ENCODE measurements at places on chromosomes 12 and 14.

GRCh38 chr14:84819528-84819927 is 710.4 kb upstream of the FLRT2 start:
- DNase-seq: no peak

- peak; percentile 29 for DNase-seq
Measured at GRCh38 chr12:31406345-31406744, 80.4 kb upstream of the SINHCAF start.

- DNase-seq: no peak
Measured at GRCh38 chr14:60509438-60510253, 700 bp downstream of the SIX6 start.

- DNase-seq: no peak
Measured at GRCh38 chr14:76516884-76517283, 140.9 kb downstream of the ESRRB start.

DNA sequence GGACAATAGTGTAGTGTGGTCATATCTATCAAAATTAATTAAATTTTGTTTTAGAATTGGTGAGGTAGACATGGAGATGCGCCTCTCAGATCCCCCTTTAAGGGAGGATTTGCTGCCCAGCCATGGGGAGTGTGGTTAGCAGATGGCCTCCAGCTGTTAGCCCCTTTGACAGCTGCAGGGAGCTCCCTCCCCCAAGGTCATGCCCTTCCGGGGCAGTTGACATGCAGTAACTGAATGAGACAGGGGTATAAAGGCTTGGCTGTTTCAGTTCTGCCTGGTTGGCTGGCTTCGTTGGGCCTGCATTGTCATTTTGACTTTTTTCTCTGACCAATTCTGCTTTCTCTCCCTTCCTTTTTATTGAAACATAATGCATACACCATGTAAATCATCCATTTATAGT is 291.5 kb upstream of the SRRM4 start:
- DNase-seq: no peak

DNA sequence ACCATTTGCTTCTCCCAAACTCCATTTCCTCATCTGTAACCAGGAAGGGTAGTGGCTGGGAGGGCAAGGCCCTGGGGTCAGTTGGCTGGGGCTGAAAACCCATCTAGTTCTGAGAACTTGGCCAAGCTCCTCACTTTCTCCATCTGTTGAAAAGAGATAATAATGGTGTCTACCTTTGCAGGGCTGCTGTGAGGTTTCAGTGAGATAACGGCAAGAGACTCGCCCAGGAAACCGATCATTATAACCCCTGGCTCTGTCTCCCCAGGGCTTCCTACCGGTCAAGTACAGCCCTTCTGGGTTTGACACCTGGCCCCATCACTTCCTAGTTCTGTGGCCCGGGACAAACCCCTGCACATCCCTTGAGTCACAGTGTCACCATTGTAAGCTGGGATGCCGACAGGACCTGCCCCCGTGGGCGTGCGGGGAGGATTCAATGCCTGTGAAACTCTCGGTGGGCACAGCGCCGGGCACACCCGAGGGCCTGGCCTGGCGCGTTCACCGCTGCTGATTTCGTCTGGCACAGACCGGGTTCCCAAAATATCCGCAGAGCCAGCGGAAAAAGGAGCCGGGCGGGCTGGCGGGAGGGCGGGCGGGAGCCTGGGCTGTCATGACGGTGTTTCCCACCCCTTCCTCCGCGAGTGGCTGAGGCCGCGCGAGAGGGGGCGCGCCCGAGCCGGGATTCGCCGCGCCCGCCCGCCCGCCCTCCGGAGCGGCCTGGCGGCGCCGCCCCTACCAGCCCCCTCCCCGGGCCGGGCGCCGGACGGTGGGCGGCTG is 4.4 kb downstream of the KMT5A start:
- peak; percentile 85 for DNase-seq

GRCh38 chr12:623865-624372 is 39.3 kb downstream of the NINJ2 start:
- no peak for DNase-seq

GRCh38 chr12:41795910-41796309 is 348.8 kb downstream of the GXYLT1 start:
- DNase-seq: no peak

GRCh38 chr12:46403719-46404070 is 31.1 kb upstream of the SLC38A2 start:
- no peak for DNase-seq

DNA sequence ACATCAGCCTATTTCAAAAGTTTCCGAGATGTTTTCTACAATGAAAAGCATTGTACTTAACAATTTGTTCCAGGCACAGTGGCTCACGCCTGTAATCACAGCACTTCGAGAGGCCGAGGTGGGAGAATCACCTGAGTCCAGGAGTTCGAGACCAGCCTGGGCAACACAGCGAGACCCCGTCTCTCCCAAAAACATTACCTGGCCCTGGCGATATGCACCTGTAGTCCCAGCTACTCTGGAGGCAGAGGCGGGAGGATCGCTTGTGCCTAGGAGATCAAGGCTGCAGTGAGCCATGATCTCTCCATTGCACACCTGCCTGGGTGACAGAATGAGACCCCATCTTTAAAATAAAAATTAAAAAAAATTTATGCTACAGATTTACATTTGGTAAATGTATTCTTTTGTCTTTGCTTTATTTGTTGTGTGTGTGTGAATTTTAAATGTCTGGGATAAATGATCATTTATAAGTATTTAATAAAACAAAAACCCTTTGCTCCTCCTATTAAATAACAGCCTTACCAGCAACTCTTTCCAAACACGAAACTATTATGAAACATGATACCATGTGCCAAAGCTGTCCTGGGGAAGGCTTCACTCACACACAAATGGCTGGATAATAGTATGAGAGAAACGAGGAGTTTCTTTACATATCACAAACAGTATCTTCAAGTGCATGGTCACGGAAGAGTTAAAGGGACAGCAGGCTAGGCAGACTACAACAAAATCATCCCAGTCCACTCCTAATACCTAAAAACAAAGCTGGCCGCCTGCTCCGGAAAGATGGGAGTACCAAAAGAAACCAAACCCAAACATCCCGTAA is 1.1 kb downstream of the ATXN3 start:
- DNase-seq: no peak

- no peak for DNase-seq
Measured at GRCh38 chr14:99035712-99036610, 236.0 kb downstream of the BCL11B start.

- no peak for DNase-seq
Measured at GRCh38 chr14:76929927-76930326, 98.6 kb downstream of the IRF2BPL start.

DNA sequence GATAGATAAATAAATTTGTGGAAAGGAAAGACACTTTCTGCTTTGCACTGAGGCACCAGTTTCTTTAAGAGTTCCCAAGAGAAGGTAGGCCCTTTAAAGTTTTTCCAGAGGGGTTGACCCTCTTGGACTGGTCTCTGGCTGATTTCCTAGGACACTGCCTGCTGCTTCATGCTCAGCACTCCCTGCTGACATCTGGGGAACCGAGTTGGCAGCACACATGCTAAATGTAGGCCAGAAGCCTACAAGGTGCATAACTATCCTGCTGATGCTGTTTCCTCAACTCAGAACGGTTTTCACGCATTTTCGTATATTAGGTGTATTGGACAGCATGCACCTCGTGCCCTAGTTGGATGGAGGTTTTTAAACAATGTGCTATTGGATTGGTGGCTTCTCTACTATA is 887.2 kb upstream of the SEL1L start:
- DNase-seq: no peak

DNA sequence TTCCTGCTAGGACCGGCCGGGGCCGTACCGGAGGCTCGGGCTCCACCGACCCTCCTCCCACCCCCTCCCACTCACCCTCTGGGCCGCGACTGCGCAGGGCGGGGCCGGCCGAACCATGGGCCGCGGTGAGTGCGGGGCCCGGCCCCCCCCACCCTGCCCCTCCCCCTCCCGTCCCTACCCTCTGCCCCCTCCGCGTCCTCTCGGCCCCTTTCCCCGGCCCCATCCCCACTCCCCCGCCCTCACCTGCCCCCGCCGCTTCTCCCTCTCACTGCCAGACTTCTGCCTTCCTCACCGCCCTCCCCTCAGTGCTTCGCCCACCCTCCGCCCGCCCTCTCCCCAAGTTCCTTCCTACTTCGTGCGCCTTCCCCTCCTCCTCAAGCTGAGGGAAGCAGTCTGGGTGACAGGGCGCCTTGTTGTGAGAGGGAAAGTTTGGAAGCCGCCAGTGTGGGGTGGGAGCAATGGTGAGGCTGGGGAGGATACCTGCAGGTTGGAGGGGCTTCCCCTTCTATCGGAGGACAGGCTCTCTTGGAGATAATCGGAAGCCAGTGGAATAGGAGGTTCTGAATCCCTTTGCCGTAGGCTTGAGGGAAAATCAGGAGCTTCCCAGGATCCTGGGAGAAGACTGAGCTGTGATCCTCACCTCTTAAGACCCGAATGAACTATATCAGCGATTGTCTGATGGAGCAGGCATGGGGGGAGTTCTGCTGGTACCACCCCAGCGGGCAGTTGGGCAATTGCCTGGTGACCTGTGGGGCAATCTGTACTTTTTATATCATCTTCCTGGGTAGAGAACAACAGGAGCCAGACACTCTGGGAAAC is 472 bp downstream of the MBD6 start:
- no peak for DNase-seq

- no peak for DNase-seq
Measured at GRCh38 chr14:102692334-102692733, 84.9 kb upstream of the TRAF3 start.

- no peak for DNase-seq
Measured at GRCh38 chr12:110819646-110820045, 27.1 kb upstream of the CCDC63 start.

DNA sequence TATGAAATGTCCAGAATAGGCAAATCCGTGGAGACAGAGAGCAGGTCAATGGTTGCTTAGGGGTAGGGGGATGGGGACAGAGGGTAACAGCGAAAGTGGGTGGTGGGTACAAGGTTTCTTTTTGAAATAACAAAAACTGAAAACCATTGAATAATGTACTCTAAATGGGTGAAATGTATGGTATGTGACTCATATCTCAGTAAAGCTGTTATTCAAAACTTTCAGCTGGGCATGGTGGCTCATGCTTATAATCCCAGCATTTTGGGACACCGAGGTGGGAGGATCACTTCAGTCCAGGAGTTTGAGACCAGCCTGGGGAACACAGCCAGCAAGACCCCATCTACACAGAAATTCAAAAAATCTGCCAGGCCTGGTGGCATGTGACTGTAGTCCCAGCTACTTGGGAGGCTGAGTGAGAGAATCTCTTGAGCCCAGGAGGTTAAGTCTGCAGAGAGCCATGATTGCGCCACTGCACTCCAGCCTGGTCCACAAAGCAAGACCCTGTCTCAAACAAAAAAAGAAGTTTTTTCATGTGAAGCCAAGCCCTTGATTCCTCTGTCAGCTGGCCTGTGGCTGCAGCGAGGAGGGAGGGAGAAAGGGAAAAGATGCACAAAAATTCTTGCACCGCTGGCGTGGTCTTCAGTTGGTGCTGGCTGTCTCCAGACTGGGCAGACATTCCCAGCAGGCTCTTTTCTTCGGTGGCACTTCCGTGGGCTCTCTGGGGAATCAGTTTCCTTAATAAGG is 248.2 kb downstream of the SLC41A2 start:
- DNase-seq: no peak

- DNase-seq: no peak
Measured at GRCh38 chr14:68666899-68667298, 126.0 kb downstream of the ZFP36L1 start.

DNA sequence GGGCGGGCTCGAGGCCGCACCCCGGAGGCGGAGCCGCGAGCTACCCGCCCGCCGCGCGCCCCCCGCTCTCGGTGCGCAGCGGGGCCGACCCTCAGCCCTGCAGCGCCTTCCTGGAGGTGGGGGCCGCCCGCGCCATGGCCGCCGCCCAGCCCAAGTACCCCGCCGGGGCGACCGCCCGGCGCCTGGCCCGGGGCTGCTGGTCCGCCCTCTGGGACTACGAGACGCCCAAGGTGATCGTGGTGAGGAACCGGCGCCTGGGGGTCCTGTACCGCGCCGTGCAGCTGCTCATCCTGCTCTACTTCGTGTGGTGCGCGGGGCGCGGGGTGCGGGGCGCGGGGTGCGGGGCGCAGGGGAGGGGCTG is at the start of gene P2RX2:
Gene P2RX2 (plus strand): TSS at position 94 of the 361 bp plus-strand sequence. CDS start 41 bp downstream, at position 135.
- no peak for DNase-seq

DNA sequence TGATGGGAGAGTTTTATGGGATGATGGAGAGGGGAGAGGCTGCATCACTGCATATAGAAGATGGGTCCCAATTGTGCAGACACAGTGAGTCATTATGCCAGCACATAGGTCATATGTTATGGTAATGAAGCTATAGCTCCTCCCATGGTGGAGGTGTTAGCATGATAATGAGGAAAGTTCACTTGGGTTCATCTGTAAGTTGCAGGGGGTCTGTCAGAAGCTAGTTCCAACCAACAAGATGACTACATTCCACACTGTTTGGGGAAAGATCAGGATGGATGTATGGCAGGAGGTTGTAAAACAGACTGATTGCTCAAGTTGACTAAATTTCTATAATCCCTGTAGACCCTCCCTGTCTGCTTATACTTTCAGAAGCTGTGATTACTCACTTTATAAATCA is 561.3 kb downstream of the C12orf50 start:
- no peak for DNase-seq

- no peak for DNase-seq
Measured at GRCh38 chr12:20507056-20507455, 138.7 kb downstream of the PDE3A start.

GRCh38 chr12:40738856-40739255 is 46.6 kb downstream of the CNTN1 start:
- DNase-seq: no peak

GRCh38 chr12:67690656-67691055 is 42.1 kb downstream of the DYRK2 start:
- DNase-seq: no peak

- no peak for DNase-seq
Measured at GRCh38 chr14:28758253-28758884, 8.2 kb upstream of the FOXG1 start.

GRCh38 chr12:54387114-54387467 is 2.6 kb upstream of the ZNF385A start:
- DNase-seq: no peak

GRCh38 chr12:2794736-2795289 is at the start of gene FKBP4:
Gene FKBP4, plus strand, starts transcription at chr12:2794970. Its CDS starts 170 bp downstream, at chr12:2795140.
- DNase-seq: peak; percentile 94

DNA sequence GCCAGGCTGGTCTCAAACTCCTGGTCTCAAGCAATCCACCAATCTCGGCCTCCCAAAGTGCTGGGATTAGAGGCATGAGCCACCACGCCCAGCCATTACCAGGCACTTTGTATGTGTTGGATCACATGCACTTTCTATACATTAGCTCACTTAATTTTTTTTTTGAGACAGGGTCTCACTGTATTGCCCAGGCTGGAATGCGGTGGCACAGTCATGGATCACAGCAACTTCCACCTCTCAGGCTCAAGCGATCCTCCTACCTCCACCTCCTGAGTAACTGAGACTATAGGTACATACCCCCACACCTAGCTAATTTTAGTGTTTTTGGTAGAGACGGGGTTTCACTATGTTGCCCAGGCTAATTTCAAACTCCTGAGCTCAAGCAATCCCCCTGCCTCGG is 203.0 kb upstream of the MYL2 start:
- DNase-seq: no peak

DNA sequence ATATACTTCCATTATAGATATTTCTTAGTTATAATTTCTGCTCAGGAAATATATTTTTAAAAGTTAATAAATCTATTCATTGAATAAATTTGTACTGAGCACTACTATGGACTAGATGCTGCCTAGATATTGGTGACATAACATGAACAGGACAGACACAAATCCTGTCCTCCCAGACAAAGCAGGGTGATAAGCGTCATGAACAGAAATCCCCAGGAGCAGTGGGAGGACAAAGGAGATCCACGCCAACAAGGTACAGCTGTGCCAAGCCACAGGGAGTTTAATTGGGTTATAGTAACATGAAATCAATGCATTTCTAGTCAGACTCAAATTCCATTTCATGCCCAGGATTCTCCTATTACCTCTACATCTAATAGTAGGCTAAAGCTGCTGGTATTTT is 171.8 kb upstream of the CPNE8 start:
- no peak for DNase-seq

- DNase-seq: no peak
Measured at GRCh38 chr14:42778984-42779383, 1172.3 kb downstream of the LRFN5 start.

All from GM12892 (cell line).